ENCODE measurements at places on chromosomes 13 and 19.

DNA sequence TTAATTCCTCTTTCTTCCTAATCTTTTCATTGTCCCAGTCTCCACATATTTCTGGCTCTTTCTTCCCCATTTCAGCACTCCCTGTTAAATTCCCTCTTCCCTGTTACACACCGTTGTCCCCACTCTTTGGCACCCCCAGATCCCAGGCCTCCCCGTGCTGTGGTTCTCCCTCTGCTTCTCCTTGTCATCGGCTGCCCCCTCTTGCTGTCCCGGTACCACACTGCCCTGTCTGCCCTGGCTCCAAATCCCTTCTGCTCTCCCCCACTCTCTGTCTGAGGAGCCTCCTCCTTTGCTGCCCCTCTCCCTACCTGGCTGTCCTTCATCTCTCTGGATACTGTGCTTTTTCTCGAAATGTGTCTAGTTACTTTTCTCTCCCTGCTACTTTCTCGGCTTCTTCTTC, 983 bp downstream of the ZNF415 start:
- no peak for DNase-seq

DNA sequence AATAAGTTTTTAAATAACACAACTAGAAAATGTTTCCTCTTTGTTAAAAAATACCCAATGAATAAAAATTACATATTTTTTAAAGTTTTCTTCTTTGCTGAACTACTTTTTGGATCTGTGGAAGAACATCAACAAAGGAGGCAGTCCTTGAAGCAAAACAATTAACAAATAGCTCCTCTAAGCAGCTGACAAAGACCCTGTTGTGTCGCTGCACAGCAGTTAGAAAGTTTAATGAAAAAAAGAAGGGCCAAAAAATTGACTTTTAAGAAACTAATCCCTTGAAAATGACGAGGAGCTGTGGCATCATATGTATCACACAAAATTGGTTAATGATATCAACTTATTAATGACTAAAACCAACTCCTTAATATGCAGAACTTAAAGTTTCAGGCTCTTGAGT, 72.1 kb downstream of the SLITRK1 start:
- no peak for DNase-seq

- DNase-seq = peak; percentile 46
These were observed 441 bp upstream of the ZNF559 start for GRCh38 chr19:9323557-9323918.

- no peak for DNase-seq
These were observed 4.4 kb upstream of the PROZ start for GRCh38 chr13:113153810-113154748.

DNA sequence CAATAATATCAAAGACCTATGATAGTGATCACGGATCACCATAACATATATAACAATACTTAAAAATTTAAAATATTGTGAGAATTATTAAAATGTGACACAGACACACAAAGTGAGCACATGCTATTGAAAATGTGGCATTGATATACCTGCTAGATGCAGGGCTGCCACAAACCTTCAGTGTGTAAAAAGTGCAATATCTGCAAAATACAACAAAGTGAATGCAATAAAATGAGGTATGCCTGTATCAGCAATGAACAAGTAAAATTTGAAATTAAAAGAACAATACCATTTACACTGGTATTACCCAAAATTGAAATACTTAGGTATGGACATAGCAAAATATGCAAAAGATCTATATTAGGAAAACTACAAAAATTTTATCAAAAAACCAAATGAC, 1217.8 kb upstream of the PCDH20 start:
- DNase-seq = no peak

DNA sequence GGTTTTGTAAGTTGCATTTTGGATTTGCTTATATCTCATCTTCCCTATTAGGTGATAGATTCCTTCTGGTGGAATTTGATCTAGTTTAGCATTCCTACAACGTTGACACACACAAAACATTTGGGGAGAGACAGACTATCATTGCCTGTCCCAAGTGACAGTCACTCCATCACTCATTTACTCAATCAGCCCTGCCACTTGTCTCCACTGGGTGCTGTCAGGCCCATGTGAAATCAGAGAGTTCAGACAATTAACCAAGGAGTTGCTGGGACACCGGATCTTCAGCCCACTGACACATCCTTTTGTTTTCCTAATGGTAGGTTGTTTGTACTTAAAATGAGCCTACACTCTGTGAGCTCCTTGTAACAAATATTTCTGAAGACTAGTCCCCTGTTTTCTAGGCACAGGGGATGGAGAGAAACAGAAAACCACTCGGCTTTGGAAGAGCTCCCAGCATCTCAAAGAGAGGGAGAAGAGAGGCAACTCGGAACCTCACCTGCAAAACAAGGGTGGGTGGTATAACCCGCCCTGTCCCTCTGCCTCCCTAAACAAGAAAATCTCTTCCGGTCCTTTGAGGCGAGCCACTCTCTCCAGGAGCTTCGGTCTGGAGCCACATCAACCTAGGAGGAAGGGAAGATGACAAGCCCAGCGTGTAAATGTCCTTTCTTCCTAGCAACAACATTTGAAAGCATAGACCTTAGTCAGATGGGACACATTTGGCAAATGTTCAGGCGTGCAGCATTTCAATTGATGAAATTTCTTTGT, 440.9 kb upstream of the KLF12 start:
- DNase-seq = no peak

GRCh38 chr13:73230716-73231115, 171.9 kb downstream of the KLF5 start:
- no peak for DNase-seq

- no peak for DNase-seq
These were observed 705.7 kb downstream of the SLITRK5 start for GRCh38 chr13:88376760-88377388.

DNA sequence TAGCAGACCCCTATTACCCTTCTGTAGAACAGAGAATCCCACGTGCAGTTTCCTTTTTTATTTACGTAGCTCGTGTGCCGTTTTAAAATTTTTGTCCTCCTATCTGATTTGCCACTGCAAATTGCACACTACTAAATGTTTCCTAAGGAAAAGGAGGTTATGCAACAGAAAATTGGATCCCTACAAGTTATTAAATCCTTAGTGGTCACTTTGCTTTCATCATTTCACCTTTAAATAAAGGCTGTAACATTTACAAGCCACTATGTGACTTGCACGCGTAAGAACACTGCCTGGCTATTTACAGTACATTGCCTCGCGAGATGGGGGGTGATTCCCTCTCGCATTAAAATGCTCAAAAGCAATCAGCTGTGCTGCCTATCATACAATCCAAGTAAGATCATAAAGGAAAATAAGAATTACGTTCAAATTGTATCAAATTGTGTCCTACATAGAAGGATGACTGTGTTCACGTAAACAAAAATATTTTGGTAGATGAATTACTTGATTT, 525.6 kb downstream of the SUCLA2 start:
- no peak for DNase-seq

DNA sequence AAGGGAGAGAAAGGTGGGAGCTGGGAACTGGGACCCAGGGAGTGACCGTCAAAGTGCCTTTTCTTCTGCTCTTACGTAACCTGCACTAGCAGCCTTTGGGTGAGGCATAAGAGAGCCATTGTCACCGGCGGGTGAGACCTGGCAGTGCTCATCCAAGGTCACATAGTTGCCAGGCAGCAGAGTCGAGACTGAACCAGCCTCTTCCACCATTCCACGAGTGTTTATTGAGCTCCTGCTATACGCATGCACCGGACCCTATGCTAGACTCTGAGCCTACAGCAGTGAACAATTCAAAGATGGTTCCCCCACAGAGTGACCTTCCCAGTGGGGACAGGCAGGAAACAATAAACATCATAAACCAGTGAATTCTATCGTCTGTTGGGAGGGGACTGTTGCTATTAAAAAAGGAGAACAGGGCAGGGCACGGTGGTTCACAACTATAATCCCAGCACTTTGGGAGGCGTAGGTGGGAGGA, 18.6 kb upstream of the STRN4 start:
- no peak for DNase-seq

- DNase-seq = no peak
These were observed 36.6 kb upstream of the MED4 start for GRCh38 chr13:48131533-48131932.

Measured in keratinocyte (primary cell).